Stimulated activated CD8-positive, alpha-beta memory T cell treated with anti-CD3 and anti-CD28 coated beads, Interleukin-7, amount 100 ng/mL, for 48 hours (primary cell): ENCODE measurements at places on chromosomes 1 and 21.

DNA sequence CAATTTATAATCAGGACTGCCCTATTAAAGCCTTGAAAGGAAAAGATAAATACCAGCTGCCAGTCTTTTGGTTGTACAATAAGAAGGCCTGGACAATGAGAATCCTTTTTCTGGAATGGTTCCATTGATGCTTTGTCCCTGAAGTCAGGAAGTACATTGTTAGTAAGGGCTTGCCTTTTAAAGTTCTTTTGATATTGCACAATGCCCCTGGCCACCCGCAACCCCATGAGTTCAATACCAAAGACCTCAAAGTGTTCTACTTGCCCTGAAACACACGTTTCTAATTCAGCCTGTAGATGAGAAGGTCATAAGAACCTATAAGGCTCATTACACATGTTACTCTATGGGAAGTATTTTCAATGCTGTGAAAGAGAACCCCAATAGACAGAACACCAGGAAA is 112.1 kb downstream of the OLFM3 start:
- no peak for DNase-seq

- no peak for DNase-seq
These were observed 69.4 kb downstream of the PLPP3 start for GRCh38 chr1:56509713-56510641.

- no peak for DNase-seq
These were observed 321.5 kb upstream of the OLFM3 start for GRCh38 chr1:102318104-102318806.

DNA sequence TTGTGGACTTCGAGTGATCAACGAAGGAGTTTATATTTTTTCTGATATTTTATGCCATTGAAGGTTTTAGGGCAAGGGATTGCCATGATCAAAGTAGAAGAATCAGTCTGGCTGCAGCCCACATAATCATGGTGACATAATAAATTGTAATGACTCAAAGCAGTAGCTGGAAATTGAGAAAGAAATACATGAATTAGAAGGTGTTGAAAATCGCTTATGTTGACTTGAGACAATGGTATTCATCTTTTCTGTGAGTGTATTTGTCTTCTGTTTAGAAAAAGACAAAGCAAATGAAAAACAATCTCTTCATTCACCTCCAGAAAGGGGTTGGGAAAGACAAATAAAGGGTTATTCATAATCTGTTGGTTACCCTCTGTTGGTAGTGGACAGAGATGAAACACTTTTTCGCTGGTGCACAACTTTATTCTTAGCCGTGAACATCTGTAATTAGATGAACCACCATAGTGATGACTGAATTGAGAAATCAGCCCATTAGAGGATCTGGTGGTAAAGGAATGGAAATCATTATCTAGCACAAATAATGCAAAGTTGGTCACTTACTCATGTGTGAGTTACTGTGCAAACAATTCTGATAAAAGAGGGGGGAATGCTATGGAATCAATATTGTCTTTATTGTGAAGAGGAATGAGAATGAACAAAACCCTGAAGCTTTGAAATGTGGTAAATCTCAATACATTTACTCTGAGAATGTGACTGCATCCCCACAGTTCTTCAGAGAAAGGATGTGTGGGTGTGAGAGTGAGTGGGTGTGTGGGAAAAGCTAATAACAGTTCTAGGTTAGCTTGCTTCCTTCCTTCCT is 121.8 kb downstream of the NTNG1 start:
- DNase-seq = no peak

GRCh38 chr1:160007577-160008200 is 24.1 kb downstream of the PIGM start:
- DNase-seq = no peak

DNA sequence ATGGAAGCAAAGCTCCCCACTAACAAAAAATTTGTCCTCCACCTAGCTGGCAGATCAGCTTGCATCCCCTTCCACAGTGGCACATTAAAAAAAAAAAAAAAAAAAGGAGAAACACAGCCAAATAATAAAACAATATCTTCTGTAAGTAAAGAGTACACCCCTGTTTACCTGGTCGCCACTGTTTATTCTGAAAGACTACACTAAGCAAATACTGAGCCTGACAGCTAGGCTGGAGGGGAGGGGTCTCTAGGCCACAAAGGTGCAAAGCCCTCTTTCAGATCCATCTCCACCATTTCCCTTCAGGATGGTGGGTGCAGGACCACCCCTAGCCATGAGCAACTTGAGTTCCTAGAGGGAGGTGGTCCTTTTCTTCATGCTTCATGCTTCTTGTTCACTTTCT is 22.8 kb upstream of the SLC45A3 start:
- DNase-seq = no peak

DNA sequence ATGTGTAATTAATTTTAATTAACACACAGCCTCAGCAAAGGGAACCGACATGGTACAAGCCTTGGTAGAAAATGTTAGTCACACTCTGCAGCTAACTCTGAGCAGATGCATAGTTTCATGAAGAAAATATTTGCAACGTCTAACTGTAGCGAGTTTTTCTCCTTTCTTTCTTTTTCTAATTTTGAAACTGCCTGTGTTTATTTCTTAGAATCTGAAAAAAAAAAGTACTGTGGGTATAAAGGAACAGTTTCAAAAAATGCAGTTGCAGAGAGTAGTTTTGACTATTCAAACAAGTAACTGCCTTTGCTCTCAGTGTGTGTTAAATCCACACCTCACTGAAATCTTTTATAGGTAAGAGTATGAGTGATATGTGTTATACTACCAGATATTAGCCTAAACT is 149.9 kb upstream of the C1orf105 start:
- DNase-seq = no peak

- no peak for DNase-seq
These were observed 40.6 kb downstream of the ERI3 start for GRCh38 chr1:44314452-44314851.
